ENCODE measurements at places on chromosomes 2 and 18. TPM values are rescaled to one million over a fixed set of nuclear protein-coding genes. Genes with fewer than 3 reads are reported as not detected.

DNA sequence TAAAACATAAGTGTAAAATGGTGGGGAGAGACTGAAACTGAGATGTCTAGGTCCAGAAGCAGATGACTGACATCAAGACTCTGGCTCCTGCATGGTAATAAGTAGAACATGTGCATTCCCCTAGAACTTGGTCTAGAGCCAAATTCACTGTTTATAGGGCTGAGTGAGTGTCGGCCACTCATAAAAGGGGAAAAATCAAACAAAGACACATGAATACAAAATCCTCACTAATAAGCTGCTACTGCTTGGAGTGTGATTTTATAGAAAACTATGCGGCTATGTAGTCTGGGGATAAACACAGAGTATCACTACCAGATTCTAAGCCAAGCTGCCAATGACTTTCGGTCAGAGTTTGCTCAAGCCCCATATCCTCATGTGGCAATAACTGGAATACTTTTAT, 1080.8 kb upstream of the DDX18 start:
- no peak for DNase-seq
- H3K4me1 ChIP-seq = no peaks in the 10 kb centered on the region
- no peak overlapping the region for H3K27ac ChIP-seq
- no peak overlapping the region for H3K4me3 ChIP-seq
- no peaks in the 10 kb centered on the region for H3K27me3 ChIP-seq

DNA sequence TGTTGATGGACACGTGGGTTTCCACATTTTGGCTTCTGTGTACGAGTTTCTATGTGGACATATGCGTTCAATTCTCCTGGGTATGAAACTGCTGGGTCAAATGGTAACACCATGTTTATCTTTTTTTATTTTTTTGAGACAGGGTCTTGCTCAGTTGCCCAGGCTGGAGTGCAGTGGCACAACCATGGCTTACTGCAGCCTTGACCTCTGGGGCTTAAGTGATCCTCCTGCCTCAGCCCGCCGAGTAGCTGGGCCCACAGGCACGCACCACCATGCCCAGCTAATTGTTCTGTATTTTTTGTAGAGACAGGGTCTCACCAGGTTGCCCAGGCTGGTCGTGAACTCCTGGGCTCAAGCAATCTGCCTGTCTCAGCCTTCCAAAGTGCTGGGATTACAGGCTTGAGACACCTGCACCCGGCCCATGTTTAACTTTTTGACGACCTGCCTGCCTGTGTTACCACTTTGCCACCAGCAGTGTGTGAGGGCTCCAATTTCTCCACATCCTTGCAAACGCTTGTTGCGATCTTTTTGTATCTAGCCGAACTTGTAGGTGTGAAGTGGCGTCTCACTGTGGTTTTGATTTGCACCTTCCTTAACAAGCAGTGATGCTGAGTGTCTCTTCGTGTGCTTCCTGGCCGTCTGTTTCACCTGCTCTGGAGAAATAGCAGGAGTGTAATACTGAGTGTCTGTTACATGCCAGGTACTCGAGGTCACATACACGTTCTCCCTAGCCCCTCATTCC, 6.9 kb downstream of the HSBP1L1 start:
- peaks cover 10% of the 10 kb centered on the region for H3K4me1 ChIP-seq
- no peak for DNase-seq
- H3K27me3 ChIP-seq = no peaks in the 10 kb centered on the region
- no peak overlapping the region for H3K4me3 ChIP-seq
- H3K36me3 ChIP-seq = peaks cover 6% of the 10 kb centered on the region
- no peak overlapping the region for H3K27ac ChIP-seq

GRCh38 chr18:34808389-34808788, 98.3 kb downstream of the DTNA start:
- DNase-seq = no peak
- no peak overlapping the region for H3K27ac ChIP-seq
- H3K36me3 ChIP-seq = no peaks in the 10 kb centered on the region
- H3K27me3 ChIP-seq = peaks cover 28% of the 10 kb centered on the region
- no peak overlapping the region for H3K4me3 ChIP-seq

The TRIM54 gene
- not detected for total RNA-seq

DNA sequence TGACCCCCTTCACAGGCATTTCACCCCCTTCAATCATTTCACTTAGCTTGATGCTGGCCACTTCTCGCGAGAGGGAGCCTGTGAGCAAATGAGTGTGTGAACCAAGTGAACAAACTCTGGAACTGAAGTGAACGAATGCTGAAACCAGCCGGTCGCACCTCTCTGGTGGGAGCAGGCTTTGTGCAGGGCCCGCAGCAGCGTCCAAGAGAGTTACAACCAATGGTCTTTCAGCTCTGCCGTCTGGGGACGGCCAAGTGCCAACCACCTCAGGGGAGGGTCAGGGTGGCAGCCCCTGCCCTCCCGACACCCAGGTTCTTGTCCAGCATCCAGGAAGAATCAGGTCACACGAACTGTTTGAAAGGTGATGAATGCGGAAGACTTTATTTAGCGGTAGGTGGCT, 764.0 kb downstream of the SUCLG1 start:
- H3K4me3 ChIP-seq = no peak overlapping the region

- no peak overlapping the region for H3K4me3 ChIP-seq
- no peak for DNase-seq
- peaks cover 2% of the 10 kb centered on the region for H3K36me3 ChIP-seq
- peaks cover 6% of the 10 kb centered on the region for H3K27me3 ChIP-seq
- H3K4me1 ChIP-seq = no peaks in the 10 kb centered on the region
- no peak overlapping the region for H3K27ac ChIP-seq
These were observed 330.3 kb downstream of the TNS1 start for GRCh38 chr2:217672472-217672871.

- no peak overlapping the region for H3K4me3 ChIP-seq
- peaks cover 17% of the 10 kb centered on the region for H3K36me3 ChIP-seq
- H3K27ac ChIP-seq = peak overlapping the region; percentile 58
- no peaks in the 10 kb centered on the region for H3K27me3 ChIP-seq
These were observed 45.8 kb upstream of the PDK1 start for GRCh38 chr2:172510088-172510487.

GRCh38 chr18:59264651-59265245, 8.5 kb downstream of the RAX start:
- H3K4me3 ChIP-seq = peak overlapping the region; percentile 76
- H3K4me1 ChIP-seq = peaks cover 49% of the 10 kb centered on the region
- no peaks in the 10 kb centered on the region for H3K36me3 ChIP-seq
- no peak overlapping the region for H3K27ac ChIP-seq

The SCN7A gene
- not detected for total RNA-seq

The RNU2-63P gene
- 22.2 TPM for total RNA-seq

- H3K4me1 ChIP-seq = peaks cover 63% of the 10 kb centered on the region
- H3K4me3 ChIP-seq = peak overlapping the region; percentile 94
- peak overlapping the region; percentile 87 for H3K27ac ChIP-seq
- DNase-seq = peak; percentile 20
- no peaks in the 10 kb centered on the region for H3K27me3 ChIP-seq
These were observed 1.4 kb downstream of the PSME4 start for GRCh38 chr2:53969285-53969967.
